Left renal cortex interstitium (tissue), 4 donors: ENCODE measurements at places on chromosomes 6 and 20. TPM values are rescaled to one million over a fixed set of nuclear protein-coding genes. Genes with fewer than 3 reads are reported as not detected.

The MLIP gene
- 0.46 TPM for polyA plus RNA-seq

DNA sequence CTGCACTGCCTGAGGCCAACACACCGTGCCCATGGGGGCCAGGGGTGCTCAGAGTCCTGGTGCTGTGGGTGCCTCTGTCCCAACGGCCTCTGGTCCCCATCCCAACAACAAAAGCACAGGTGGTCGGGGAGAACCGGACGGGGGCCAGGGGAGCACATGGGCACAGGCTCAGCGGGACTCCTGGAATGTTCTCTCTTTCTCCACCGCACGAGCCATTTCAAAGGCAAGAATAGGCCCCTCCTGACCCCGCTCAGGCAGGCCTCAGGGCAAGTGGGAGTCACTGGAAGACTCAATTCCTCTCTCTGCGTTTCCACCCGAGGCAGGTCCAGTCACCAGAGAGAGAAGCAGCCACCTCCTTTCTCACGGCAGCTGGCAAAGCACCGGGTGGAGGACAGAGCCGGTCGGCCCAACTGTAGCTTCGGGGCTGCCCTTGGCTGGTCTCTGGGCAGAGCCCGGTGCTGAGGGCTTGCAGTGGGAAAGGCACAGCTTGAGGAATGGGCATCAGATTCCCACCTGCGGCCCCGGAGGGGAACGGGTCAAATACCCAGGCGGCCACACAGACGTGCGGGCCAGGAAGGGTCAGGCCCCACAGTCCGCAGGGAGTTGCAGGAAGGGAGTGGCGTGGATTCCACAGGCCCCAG lies 55.2 kb downstream of the KCNQ2 start:
- no peak for DNase-seq

The RNF217 gene
- polyA plus RNA-seq = 19.8 TPM

The PRDM1 gene
- polyA plus RNA-seq = 1.8 TPM

The DDAH2 gene
- 243 TPM for polyA plus RNA-seq

The MED23 gene
- polyA plus RNA-seq = 55.7 TPM

DNA sequence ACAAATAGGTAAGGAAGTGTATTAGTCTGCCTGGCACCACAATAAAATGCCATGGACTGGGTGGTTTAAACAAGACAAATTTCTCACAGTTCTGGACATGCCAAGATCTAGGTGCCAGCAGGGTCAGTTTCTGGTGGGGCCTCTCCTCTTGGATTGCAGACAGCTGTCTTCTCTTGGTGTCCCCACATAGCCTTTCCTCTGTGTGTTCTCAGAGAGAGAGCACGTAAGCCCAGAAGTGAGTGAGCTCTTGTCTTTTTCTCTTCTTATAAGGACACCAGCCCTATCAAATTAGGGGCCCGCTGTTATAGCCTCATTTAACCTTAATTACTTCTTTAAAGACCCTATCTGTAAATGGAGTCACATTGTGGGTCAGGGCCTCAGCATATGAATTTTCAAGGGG lies 28.3 kb downstream of the SMPDL3A start:
- no peak for DNase-seq

GRCh38 chr20:1616858-1617434 lies 2.9 kb downstream of the SIRPB1 start:
- no peak for DNase-seq

The TRDN gene
- polyA plus RNA-seq = 2.2 TPM

- DNase-seq = no peak
Measured at GRCh38 chr20:60570481-60571277, 612.5 kb downstream of the CDH26 start.

The BTNL2 gene
- 0.14 TPM for polyA plus RNA-seq

GRCh38 chr20:5550733-5551529 lies 199.3 kb upstream of the SHLD1 start:
- no peak for DNase-seq

The SSTR4 gene
- 0.10 TPM for polyA plus RNA-seq

GRCh38 chr20:17966432-17967310 lies 1.9 kb downstream of the SNX5 start:
- no peak for DNase-seq

DNA sequence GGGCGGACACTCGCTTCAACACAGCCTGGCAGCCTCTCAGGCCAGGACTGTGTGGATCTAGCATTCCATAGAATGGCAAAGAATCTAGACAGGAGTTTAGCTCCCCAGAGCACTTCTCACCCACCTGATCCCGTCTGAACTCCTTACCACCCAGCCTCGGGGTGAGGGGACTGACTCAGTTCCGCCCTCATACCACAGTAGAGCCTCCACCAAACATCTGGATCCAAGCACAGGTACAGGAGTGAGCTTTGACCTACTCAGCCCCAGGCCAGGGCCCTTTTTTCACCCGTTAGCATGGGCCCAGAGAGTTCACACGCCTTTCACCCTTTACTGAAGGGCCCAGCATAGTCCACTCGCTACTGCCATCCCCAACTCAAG lies 715 bp downstream of the PSMF1 start:
- DNase-seq = no peak

DNA sequence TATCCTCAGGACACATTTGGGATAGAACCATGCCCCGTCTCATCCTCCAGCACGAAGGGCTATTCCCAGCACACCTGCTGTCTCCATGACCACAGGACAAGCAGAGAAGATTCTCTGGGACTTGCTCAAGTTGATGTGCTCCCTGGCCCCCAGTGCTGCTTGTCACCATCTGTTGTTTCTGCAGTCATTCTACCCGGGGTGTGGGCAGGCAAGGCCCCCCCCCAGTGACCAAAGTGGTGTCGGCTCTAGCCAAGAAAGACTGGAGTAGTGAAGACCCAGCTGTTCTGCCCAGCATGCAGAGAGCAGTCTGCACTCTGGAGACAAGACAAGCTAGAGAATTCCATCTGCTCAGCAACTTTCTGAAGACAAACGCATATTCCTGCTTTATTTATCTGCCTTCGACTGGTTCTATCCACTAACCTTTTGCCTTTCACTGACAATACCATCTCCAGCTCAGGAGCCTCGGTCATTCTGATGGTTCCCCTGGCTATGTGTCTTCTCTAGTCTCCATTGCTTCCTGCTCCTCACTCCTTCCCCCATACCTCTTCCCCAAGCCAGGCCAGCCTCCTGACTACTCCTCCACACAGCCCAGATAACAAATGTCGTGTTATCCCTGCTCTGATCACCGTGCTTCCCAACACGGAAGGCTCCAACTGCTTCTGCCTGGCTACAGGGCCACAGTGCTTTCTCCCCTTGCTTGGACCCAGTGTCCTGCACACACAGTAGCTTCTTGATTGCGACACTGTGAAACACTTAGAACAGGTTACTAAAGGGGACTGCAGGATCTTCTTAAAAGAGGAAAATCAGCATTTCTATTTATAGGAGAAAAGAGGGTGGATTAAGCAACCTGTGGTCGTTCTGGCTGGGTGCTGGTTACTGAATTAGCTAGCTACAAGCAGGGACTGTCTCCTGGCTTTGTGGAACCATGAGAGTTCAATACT lies 86.7 kb upstream of the EMILIN3 start:
- DNase-seq = no peak

The LY6G5C gene
- 2.4 TPM for polyA plus RNA-seq

The HLA-DMB gene
- polyA plus RNA-seq = 67.0 TPM

DNA sequence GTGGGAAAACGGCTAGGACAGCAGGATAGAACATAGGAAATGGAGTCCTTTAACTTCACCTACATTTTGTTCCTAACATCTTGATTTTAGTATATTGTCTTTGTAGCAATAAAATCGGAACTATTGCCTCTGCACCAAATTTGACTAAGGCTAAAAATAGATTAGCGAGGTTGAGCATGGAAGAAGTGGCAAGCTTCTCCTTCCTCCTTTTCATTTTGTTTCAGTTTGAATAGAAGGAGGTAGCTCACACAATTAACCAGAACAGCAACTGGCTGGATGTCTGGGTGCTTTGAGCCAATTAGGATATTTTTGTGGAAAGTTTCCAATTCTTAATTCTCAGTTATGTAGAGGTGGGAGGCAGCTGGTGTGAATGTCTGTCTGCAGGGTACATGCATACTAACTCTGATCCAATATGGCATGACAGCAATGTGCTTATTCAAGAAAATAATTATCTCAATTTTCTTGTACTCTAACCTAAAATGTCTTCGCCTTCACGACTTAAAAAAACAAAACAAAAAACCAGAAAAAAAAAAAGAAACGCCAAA lies 3.1 kb upstream of the HECA start:
- no peak for DNase-seq

DNA sequence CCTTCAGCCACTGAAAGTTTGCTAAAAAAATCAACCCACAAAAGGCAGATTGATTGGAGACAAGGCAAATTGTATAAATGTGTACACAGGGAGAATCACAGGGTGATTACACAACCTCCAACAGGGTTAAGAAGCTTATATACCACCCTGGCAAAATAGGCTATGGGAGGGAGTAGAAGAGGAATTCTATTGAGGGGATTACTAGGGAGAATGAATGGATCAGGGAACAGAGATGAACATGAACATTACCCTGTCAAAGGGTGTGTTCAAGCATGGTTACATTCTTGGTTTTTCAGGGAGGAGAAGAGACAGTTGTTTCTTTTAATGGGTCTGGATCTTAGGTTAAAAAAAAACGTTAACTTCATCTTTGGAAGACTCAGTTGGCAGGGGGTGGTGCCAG lies 5.1 kb upstream of the MRS2 start:
- no peak for DNase-seq

- no peak for DNase-seq
Measured at GRCh38 chr20:3243718-3244358, 4.8 kb upstream of the SLC4A11 start.

The CASS4 gene
- 3.5 TPM for polyA plus RNA-seq

GRCh38 chr6:137638926-137639706 lies 144.9 kb upstream of the OLIG3 start:
- DNase-seq = no peak

DNA sequence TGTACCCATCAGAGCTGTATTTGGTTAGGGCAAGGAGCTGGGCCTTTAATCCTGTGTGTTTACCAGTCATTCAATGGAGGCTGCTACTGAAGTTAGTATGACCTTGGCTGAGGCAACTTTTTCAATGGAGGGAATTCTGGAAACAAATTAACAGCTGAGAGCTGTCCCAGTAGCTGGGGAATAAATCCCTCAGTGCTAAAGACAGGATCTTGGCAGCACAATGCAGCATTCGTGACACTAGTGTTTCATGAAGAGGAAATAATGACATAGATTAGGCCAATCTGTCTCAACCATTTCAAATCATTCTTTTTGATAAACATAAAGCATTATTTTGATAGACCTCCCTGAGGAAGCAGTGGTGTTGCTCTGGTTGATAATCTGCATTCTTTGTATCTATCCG lies 42.9 kb downstream of the GRM1 start:
- peak; percentile 3 for DNase-seq

The TPD52L2 gene
- polyA plus RNA-seq = 94.7 TPM

- no peak for DNase-seq
Measured at GRCh38 chr20:57760698-57761412, 51.0 kb upstream of the PMEPA1 start.

GRCh38 chr6:72966628-72967280 lies 258.5 kb downstream of the KHDC1L start:
- no peak for DNase-seq

DNA sequence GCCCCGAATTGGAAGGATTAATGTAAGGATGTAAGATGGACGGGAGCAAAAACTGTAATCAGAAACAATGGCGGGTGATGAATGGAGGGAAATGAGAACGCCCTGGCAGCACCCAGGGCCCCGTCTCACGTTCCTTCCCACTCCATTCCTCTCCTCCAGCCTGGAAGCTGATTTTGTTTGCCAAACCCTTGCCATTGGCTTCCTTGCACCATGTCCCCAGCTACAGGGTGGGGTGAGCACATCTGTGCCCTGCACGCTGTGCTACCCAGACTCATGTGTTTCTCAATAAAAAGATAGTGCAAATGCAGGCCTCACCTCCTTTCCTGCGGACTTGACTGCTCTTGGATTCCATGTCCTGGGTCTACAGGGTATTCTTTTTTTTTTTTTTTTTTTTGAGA lies 26.7 kb downstream of the SCP2D1 start:
- DNase-seq = no peak

GRCh38 chr6:151057061-151057460 lies 182.7 kb upstream of the AKAP12 start:
- DNase-seq = no peak
